Endothelial cell of umbilical vein (primary cell): ENCODE measurements at places on chromosomes 1 and 21.

- DNase-seq = no peak
Measured at GRCh38 chr1:113761937-113762336, 2.7 kb upstream of the PHTF1 start.

DNA sequence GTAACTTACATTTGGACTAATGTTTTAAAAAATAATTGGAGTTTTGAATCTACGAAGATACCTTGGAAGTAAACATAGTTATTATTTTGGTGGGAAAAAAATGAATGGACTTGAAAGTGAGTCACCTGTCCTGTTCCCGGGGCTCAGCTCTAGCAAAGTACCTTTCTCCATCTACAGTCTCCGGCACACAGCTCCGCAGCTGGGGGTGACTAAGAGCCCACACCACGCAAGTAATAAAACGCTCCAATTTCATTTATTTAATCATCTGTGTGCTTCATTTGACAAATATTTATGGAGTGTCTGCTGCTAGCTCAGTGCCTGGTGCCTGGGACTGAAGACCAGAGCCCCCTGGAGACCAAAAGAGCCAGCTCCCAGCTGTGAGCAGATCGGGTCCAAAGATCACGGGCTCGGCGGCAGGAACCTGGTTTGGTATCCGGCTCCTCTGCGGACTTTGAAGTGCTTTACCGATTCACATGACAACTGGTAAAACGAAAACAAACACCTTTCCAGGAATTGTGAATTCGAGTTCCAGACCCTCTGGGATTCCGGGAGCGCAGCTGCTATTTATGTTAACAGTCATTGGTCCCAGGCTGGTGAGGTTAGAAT, 1.7 kb upstream of the RIPK4 start:
- DNase-seq = peak; percentile 26

DNA sequence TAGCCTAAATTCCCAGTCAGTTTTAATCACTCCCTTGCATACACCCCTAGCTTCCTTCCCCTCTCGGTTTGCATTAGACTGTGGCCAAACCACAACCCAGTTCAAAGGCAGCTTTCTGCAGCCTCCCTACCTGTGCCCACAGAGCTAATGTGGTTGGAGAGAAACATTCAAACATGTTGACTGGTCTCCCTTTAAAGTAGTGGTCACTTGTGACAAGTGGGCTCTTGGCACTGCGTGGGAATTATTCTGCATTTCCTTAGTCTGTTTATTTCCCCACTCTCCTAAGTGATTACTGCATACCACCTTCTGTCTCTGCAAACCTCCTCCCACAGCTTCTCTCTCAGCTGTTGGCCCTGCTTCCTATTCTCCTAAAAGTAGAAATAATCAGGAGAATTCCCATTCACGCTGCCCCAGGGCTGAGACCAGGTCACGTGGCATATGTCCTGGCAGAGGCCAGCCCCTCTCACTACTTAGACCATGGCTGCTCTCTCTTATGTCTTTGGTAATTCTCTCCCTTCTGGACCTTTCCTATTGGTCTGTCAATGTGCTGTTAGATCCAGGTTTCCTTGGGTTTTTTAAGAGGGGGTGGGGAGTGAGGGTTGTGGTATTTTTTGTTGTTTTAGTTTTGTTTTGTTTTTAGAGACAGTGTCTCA, 38.4 kb upstream of the CD101 start:
- no peak for DNase-seq

GRCh38 chr1:84582802-84583587, 8.8 kb upstream of the CTBS start:
- DNase-seq = peak; percentile 68

- DNase-seq = no peak
Measured at GRCh38 chr1:23909412-23909811, 3.8 kb downstream of the CNR2 start.

DNA sequence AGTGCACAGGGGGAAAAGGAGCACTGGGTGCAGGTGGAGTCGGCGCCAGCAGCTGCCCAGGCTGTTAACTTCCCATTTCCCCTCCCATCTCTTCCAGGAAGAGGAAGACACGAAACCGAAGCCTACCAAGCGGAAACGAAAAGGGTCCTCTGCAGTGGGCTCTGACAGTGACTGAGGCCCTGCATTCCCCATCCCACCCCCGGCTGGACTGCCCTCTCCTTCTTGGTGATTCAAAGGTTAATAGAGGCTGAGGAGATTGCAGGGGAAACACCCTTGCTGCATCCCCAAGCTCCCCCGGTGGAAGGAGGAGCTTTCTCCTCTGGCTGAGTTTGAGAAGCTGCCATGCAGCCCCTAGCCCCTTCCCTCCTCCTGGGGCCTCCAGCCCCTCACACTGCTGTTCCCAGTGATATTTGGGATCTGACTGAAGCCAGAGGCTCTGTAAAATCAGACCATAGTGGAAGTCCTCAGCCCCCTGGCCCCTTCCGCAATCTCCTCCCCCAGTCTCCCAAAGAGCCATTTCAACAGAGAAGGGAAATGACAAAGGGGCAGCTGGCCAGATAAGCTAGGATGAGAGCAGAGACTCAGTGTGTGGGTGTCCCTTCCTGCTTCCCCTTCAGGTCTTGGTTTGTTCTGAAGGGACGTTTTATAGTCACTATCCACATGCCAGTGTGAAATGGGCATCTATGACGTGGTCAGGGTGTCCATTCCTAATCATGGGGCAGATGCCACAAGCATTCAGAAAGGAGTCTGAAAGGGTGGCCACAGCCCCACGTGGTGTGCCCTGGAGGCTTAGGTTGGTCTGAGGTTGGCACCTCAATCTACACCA, 1.9 kb upstream of the SLC27A3 start:
- DNase-seq = peak; percentile 55

GRCh38 chr1:161285521-161285920, 24.2 kb downstream of the MPZ start:
- no peak for DNase-seq

DNA sequence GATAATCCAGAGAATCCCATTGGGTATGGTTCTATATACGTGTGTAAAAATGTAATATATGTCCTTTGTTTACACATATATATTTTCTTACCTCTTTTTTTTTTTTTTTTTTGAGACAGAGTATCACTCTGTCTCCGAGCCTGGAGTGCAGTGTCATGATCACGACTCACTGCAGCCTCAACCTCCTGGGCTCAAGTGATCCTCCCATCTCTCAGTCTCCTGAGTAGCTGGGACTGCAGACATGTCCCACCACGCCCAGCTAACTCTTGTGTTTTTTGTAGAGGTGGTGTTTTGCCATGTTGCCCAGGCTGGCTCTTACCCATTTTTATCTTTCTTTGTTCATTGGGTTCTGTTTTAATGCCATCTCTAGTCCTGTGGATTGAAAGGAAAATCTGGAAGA, 59.5 kb downstream of the ZBTB17 start:
- DNase-seq = no peak

- no peak for DNase-seq
Measured at GRCh38 chr1:214801191-214801590, 198.2 kb downstream of the CENPF start.

- no peak for DNase-seq
Measured at GRCh38 chr1:18041685-18042355, 65.8 kb upstream of the IGSF21 start.

DNA sequence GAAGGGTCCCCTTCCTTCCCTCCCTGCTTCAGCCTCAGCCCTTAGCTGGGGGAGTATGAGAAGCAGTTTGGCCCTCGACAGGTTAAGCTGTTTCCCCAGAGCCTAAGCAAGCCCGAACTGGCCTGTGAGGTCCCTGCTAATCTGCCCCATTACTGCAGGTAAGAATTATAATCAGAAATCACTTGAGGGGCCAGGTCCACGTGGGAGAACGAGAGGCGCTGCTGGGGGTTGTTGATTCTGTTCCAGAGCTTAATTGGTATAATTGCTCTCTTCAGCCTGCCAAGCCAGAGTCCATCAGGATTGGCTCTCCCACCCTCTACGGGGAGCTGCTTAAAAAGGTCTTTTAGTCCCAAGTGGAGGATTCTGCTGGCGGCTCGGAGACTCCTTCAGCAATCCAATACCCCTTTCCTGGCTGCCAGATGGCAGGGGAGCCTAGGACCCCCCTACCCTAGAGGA, 70.8 kb downstream of the UBE2T start:
- DNase-seq = no peak

- no peak for DNase-seq
Measured at GRCh38 chr1:16605532-16606505, 7.5 kb downstream of the NBPF1 start.

GRCh38 chr1:42529724-42530181, 66.7 kb downstream of the CCDC30 start:
- peak; percentile 66 for DNase-seq

- DNase-seq = no peak
Measured at GRCh38 chr21:31132574-31133242, 94.4 kb upstream of the KRTAP19-8 start.

- DNase-seq = no peak
Measured at GRCh38 chr1:25945761-25946160, 39.5 kb upstream of the STMN1 start.

DNA sequence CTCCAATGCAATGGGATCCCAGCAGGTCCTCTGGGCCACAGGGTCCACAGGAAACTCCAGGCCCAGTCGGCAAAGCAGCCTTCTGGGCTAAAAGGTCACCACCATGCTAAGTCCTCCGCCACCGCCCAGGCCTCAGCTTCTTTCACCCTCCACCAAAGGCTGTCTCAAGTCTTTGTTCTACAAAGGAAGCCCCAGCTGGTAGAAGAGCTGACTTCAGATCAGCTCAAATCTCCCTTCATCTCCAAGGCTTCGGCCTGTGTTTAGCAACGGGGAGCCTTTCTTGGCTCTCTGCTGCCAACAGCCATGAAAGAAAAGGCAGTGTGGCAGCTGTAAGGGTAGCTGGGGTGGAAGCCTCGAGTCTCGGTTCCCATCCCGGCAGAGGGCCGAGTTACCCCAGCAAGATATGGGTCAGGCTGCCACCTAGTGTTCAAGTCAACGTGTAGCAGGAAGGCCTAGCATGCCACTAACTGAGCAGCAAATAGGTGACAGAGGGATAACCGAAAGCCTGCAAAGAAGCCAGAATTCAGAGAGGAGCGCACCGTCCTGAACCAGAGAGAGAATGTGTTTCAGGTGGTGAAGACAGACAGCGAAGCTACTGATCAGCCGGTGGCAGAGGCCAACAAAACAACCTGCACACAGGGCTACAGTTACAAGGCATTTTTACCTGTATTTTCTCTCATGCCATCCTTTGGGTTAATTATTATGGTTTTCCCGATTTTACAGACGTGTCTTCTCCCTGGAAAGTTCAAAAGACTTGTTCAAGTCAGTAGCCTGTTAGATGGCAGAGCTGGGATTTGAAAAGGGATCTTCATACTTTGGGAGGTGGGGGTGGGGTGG, 26.8 kb upstream of the CRNN start:
- peak; percentile 57 for DNase-seq

- no peak for DNase-seq
Measured at GRCh38 chr21:45020629-45021427, 53.6 kb upstream of the ADARB1 start.

GRCh38 chr1:218495931-218496330, 150.8 kb downstream of the TGFB2 start:
- no peak for DNase-seq

DNA sequence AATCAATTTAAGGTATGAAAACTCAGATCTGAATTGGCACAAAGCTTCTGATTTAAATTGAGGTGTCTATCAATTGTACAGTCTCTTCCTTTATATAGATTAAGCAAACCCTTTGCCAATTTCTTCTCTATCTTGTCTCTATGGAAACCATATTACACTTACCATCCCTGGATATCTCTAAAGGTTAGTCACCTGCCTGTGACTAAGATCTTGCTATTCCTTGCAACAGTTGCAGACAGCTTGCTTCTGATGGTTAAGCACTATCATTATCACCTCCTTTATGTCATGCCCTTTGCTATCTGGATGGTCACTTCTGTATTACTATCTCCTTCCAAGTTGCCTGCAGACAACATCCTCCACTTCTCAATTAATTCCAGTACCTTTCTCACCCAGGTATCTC, 998.6 kb upstream of the B3GALT2 start:
- DNase-seq = no peak

DNA sequence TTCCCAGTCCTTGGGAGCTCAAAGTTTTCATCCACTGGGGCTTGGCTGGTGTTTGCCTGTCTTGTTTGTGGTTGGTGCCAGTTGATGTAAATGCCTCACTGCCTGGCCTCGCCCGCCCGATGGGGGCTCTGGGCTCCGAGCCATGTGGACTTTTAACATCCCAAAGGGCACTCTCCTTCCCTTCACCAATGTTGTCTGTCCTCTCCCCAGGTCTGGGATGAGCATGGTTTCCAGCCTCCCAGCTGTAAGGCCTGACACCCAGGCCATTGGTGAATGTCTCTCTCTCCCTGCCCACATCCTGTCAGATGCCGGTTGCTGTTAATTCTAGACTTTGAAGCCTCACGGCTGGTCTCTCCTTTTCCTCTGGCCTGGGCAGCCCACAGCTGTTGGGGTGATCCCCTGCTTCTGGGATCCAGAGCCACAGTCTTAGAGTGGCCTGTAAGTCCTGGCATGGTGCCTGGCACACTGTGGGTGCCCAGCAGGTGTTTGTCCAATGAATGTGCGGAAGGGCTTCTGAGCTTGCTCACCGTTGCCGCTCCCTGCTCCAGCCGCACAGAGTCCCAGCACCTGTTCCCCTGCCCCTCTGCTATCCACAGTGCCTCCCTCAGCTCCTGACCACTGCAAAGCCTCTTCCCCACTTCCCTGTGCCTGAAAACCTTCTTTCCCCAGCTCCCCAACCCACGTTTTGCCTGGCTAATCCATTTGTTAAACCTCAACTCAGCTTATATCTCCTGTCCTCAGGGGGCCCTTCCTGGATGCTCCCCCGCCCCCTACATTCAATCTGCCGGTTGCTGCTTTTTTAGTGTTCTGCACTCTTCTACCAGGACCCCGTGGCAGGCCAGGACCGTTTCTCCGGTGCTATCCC, 3.3 kb upstream of the C1orf174 start:
- DNase-seq = no peak

DNA sequence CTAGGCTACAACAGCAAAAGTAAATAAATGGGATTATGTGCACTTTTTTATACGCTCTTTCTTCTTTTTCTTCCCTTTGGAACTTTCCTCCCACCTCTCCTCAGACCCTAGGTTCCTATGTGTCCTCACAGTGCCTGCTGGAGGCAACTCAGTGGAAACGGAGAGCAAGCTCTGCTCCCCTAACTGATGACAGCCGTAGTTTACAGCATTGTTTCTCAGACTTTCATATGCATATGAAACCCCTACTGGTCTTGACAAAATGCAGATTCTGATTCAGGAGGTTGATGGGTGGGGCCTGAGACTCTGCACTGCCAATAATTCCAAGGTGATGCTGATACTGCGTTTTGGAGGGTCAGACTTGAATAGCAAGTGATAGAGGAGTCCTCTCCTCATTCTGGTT, 34.3 kb upstream of the HMCN1 start:
- DNase-seq = no peak

DNA sequence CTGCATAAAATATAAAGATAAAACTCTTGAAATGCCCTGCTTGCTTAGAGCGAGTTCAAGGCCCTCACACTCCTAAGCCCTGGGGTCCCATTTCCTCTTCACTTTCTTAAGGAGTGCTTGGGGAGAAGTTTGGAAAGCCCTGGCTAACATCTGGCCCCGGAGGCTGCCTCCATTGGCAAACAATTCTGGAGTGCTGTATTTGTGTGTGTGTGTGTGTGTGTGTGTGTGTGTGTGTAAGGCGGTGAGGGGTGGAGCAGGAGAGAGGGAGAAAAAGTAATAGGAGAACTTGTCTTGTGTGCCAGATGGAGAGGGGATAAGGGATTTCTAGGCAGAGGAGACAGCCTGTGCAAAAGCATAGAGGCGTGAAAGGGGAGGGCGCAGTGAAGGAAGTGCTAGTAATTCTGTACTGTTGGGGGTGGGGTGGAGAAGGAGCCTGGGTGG, 578 bp upstream of the TRIM62 start:
- DNase-seq = no peak
